Activated naive CD8-positive, alpha-beta T cell treated with anti-CD3 and anti-CD28 coated beads, Interleukin-2, amount 10 ng/mL, durations not matched to agents 7 days and 5 days (primary cell): ENCODE measurements at places on chromosomes 1 and 21. TPM values are rescaled to one million over a fixed set of nuclear protein-coding genes. Genes with fewer than 3 reads are reported as not detected.

DNA sequence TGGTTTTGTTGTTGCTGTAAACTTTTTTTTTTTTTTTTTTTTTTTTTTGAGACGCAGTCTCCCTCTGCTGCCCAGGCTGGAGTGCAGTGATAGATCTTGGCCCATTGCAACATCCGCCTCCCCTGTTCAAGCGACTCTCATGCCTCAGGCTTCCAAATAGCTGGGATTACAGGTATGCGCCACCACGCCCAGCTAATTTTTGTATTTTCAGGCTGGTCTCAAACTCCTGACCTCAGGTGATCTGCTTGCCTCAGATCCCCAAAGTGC lies 78.9 kb upstream of the SLC45A1 start:
- DNase-seq, result no peak

DNA sequence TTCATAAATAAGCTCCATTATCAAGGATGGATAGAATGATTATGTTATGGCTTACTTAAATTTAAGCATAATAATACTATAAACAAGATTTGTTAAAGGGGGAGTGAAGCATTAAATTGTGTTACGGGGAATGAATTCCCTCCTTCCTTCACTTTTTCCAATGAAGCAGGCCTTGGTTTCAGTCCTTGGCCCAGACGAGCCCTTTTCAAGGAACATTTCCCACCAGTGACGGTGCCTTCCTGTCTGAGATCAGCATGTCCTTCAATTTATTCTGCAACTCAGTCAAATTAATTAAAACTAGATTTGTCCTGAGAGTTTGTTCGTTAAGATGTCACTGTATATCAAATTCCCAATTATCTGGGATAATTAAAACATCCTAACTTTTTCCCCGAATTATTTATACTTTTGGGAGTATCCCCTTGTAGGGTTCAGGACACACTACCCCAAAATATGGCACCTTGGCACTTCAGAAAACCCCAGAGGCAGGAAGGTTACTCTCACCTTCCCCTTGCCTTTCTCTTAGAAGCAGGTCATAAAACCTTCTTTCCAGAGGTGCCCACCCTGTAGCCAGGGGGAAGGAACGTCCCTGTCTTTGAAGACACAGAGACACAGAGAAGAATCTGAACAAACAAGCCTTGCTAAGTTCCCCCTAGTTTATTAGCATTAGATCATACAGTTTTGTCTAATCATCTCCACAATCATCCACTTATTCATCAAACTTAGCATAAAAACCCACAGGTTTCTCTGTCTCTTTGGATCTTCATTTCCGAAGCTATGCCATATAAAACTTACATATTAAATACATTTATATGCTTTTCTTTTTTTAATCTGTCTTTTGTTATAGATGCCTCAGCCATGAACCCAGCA lies 86.2 kb upstream of the ARHGAP29 start:
- DNase-seq, result no peak

DNA sequence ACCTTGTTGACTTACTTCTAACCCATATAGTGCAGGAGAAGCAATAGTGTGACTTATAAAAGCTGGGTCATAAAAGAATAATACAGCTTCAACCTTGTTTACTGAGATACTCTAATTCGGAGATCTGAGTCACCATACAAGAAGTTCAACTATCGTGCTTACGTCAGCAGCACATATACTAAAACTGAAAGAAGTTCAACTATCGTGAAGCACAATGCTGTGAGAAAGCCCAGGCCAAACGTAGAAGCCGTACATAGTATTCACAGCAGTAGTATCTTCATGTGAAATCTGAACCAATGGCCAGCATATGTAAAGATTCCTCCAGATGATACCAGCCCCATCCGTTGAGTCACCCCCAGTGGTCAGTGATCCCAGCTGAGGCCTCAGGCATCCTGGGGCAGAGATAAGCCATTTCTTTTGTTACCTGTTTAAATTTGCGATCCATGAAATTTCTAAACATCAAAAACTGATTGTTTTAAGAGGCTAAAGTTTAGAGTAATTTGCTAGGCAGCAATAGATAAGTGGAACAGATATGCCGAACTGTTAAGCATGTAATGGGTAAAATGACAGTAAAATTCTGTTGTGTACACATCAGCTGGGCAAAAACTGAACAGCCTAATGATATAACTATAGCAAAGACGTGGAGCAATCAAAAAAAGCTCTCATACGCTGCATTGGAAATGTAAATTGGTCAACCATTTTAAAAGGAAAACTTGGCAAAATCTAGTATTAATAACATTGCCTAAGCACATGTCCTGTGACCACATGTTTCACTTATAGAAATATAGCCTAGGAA lies 53.9 kb upstream of the SAMD13 start:
- DNase-seq, result no peak

OR6K3 gene
- total RNA-seq, result not detected

DNA sequence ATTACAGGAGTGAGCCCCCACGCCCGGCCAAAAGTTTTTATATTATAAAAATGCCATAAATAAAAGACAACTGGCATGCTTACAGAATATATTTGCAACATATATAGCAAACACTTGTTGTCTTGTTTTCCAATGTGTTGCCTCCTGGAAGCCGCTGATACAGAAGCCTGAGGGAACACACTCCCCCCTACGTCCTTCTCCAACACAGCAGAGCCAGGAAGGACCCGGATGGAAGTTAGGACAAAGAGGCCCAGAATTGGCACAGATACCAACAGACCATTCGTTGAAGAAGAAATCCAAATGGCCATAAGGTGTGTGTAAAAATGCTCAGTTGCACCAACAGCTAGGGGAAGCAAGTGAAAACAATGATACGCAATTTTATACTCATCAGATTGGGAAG lies 1.3 kb upstream of the PLA2G5 start:
- DNase-seq, result no peak

RBP7 gene
- 0.53 TPM for total RNA-seq

GRCh38 chr1:167452483-167452882 lies 65.8 kb downstream of the CD247 start:
- DNase-seq, result no peak

- DNase-seq, result no peak
These were observed 721.9 kb downstream of the PTPRU start for GRCh38 chr1:29958271-29958670.

ATP1A4 gene
- total RNA-seq, result not detected

DNA sequence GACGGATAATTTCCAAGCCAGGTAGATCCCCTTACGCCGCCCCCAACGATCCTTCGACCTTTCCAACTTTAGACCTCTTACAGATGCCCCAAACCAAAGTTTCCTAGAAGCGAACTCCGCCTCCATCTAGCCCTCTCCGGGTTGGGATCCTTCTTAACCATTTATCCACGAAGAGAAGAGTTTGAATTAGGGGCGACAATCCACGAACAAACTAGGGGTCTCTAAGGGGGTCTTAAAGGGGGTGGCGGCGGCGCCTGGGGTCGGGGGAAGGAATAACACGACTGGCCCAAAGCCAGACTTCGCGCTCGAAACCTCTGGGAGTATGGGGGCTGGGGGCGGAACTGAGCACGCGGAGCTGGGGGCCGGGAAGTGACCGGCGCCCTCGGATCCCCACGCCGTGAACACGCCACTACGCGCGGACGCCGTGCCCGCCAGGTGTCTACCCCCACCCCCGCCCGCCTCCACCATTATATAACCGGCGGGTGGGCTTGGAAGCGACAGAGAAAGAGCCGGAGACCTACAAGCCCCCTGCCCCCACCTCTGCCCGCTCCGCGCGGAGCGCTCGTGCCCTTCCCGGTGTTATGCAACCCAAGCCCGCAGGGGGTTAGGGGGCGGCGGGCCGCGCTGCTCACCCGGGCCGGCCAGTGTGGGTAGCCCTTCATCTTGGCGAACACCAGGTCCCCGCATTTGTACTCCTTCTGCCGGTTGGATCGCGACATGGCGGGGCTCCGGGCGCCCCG lies 594 bp downstream of the HDGF start:
- peak; percentile 69 for DNase-seq

- no peak for DNase-seq
These were observed 2.0 kb downstream of the MPZL1 start for GRCh38 chr1:167723707-167724323.

DNA sequence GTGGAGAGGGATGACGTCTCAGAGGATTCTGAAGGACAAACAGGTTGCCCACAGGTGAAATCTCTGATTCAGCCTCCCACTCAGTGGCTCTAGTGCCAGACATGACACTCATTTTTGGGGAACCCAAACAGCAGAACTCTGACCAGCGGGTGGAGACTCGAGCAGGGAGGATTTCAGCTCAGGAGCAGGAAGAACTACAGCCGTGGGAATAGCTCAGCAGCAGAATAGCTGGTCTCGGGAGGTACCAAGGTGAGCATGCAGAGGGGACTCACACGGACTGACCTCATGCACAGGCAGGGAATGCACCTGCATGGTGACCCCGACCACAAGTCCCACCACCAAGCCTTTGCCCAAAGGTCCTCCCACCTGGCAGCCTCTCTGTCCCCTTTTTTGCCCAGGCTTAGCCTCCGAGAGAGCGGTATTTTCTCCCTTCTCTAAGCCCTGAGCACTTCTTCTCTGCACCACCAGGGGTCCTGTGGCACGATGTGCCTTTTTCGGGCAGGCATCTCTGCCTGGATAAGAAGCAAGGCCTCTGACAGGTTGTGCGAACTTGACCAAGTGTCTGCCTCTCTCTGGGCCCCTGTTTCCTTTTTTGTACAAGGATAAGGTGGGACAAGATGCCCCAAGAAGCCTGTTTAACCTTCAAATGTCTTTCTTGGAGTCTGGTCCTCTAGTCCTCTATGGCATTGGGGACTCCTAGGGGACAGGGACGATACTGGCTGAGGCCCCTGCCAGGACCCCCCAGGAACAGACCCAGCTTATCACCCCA lies 8.8 kb upstream of the FGR start:
- peak; percentile 67 for DNase-seq

TMEM82 gene
- not detected for total RNA-seq

GRCh38 chr1:94329276-94329675 lies 88.9 kb upstream of the ABCD3 start:
- DNase-seq, result no peak

- DNase-seq, result peak; percentile 85
These were observed 4.5 kb downstream of the C1orf232 start for GRCh38 chr1:26164036-26164860.

SYPL2 gene
- not detected for total RNA-seq

DNA sequence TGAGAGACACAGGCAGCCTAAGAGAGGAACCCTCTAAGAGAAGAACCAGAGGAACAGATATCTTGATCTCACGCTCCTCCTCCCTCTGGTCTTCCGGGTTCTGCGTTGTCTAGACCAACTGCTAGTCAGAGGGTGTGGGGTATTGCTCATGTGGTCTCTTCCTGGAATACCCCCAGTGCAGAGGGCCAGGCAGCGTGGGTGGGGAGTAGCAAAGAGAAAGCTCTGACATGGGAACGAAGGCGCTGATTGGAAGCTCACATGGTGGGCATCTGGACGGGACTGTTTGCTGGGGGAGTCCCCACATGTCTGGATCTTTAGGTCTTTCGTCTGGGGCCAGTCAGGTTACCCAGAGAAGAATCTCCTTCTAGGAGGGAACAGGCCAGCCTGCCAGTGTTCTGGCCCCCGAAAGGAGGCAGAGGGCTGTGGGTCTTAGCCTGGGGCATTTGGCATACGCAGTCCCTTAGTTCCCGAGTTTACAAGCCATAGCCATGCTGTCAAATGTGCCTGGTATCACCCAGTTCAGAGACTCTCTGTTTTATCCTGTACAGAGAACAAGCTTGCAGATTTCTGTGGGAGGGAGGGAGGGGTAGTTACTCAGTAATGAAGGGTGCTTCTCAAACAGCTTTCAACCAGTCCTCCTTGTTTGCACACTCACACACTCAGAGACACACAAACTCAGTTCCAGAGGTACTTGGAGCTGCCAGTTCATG lies 18.3 kb upstream of the IL6R start:
- DNase-seq, result peak; percentile 56

DNA sequence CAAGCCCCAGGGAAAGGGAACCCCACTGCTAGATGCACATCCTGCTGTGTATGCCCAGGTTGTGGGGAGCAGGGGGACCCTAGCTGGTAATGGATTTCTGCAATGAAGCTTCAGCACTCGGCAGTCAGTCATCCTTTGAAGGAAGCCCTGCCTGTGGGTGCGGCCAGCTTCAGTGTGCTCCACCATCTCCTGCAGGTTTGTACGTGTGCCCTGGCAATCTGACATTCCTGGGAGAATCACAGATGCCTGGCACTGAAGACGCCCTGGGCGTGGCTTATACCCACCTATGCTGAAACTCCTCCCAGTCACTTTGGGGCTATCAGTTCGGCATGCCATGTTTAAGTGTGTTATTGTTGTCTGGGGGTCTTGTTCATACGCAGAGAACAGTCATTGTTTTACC lies 6.8 kb downstream of the SPRR5 start:
- no peak for DNase-seq

DNA sequence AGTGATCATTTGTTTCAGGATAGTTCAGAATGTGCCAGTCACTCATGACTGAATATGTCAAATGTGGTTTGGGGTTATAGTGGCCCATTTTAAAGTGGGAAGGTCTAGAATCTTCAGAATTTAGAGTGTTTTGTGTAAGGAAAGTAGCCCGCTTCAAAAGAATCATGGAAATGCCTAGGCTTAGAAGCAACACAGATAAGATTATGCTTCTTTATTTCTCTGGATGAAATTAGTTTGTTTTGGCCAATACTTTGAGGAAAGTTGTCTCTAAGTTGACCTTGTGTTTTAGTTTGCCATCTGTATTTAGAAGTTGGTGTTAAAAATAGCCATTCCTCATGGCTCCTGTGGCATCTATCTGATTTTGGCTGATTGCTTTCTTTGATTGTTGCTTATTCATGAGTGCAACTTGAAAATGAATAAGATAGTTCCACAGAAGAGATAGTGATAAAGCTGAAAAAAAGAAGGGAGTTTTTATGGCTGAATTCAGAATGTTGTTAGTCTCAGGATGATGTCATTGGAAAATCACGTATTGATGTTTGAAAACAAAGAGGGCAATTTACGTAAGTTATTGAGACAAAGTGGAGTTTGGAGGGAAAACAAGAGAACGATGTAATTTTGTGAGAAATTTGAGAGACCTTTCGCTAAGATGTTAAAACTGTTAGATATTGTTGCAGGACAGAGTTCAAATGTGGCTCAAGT lies 71.9 kb downstream of the PLA2G4A start:
- DNase-seq, result no peak

- DNase-seq, result no peak
These were observed 29.2 kb upstream of the BRDT start for GRCh38 chr1:91919962-91920361.

- DNase-seq, result no peak
These were observed 62.3 kb downstream of the EIF4G3 start for GRCh38 chr1:21114431-21114830.
